ENCODE measurements at places on chromosomes 1 and 21. TPM values are rescaled to one million over a fixed set of nuclear protein-coding genes. Genes with fewer than 3 reads are reported as not detected.

Gene CCDC181
- not detected for total RNA-seq

Gene LAMB3
- 0.96 TPM for total RNA-seq

Gene CTH
- total RNA-seq = 2.7 TPM

Gene PLEKHO1
- 143 TPM for total RNA-seq

Gene C1QTNF12
- 2.2 TPM for total RNA-seq
